ENCODE measurements at places on chromosomes 7 and 10.
A peak's percentile ranks its signal among the peaks of the same experiment; 100 is the strongest.

GRCh38 chr10:122045212-122045611 is 56.2 kb downstream of the TACC2 start:
- no peak for DNase-seq

- no peak for DNase-seq
Observed at GRCh38 chr10:14466257-14466656, 135.5 kb upstream of the FRMD4A start.

GRCh38 chr7:42543953-42544352 is 306.9 kb upstream of the GLI3 start:
- no peak for DNase-seq

- peak; percentile 42 for DNase-seq
Observed at GRCh38 chr10:33365871-33366411, 31.5 kb upstream of the NRP1 start.

- DNase-seq: no peak
Observed at GRCh38 chr10:63355682-63356081, 110.1 kb downstream of the JMJD1C start.

DNA sequence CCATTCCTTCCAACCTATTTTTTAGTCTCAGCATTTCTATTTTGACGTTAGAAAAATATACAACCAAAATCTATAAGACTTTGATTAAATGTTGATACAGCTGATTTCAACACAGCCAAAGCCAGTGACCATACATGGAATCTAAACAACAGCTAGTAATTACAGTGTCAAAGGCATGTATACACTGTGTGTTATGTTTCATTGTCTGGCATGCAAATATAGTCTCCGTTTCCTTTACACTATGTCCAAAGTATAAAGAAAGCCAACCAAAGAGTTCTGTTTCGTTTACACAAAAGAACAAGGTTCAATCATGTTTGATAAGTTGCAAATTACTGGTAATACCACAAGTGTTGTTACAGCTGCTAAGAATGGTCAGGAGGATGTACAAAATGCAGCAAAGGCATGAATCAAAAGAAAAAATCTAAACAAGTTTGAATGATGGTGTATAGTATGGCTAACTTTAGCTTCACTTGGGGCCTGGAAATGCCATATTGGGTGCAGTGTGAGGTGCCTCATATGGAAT is 268.3 kb upstream of the FERD3L start:
- DNase-seq: no peak

- peak; percentile 28 for DNase-seq
Observed at GRCh38 chr10:84341983-84342382, 13.6 kb downstream of the CCSER2 start.

DNA sequence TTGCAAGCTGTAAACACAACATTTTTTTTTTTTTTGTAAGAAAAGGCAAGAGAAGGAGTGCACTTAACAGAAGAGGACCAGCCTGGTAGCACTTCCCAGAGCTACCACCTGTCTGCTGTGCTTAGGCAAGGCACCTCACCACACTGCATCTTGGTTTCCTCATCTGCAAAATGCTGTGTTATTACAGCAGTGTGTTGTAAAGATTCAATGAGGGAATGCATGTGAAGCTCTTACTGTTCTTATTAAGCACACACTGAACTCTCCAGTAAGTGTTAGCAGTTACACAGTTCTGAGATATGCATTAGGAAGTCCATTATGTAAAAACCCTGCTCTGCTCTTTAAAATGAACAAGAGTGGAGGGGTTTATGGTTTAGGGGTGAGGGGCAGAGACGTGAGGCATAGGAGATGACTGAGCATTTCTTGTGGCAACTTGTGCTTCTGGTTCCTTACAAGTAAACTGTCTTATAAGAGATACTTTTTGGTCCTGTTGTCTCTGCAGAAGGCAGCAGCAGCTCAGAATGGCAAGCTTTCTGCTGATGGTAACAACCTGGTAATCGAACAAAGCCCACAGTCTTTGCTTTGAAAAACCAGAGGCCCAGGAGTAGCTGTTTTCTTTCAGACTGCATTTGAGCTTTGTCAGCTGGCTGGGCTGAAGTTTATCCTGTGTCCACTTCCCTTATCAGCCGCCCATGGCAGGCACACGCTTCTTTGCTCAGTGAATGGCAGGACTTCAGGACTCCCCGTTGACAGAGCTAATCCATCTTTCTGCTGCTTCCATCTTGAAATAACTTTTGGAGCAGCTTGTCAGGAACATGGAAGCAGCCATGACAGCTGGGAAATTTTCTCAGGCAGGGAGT is 98.8 kb upstream of the BMPER start:
- DNase-seq: no peak

DNA sequence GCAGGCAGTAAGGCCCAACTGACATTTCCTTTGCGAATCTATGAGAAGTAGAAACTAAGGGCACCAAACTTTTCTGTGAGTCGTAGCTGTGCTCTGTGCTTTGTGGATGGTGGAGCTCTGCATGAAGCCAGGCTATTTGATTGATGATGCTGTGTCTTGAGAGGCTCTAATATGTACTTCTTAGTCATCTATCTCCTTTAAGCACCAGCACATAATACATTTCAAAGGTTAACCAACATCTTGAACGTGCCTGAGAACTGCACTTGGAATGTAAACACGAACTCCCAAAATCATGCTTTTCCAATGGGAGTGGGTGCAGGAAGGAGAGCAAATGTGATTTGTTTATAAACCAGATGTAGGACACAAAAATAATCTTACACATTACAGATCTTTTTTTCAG is 411.6 kb downstream of the PARD3 start:
- DNase-seq: no peak

DNA sequence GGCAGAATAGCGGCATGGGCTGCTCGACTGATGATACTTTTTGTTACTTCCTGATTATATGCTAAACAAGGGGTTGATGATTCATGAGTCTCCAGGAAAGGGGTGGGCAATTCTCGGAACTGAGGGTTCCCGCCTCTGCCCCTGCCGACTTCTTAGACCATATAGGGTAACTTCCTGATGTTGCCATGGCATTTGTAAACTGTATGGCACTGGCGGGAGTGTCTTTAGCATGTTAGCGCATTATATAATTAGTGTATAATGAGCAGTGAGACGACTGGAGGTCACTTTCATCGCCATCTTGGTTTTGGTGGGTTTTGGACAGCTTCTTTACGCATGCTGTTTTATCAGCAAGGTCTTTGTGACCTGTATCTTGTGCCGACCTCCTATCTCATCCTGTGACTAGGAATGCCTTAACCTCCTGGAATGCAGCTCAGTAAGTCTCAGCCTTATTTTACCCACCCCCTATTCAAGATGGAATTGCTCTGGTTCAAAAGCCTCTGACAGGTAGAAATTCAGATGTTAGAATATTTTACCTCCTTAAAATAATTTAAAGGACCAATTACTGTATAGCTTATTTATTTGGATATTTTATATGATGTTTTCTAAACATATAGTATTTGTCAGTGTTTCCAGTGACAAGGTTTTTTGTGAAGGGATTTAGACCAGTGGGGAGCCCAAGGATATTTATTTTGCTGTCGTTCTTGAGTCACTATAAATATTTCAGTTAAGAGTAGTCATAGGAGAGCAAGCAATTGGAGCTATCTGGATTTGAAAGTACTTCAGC is 90.1 kb upstream of the PIK3CG start:
- DNase-seq: peak; percentile 43

GRCh38 chr10:71447676-71448075 is 51.0 kb downstream of the CDH23 start:
- DNase-seq: no peak

DNA sequence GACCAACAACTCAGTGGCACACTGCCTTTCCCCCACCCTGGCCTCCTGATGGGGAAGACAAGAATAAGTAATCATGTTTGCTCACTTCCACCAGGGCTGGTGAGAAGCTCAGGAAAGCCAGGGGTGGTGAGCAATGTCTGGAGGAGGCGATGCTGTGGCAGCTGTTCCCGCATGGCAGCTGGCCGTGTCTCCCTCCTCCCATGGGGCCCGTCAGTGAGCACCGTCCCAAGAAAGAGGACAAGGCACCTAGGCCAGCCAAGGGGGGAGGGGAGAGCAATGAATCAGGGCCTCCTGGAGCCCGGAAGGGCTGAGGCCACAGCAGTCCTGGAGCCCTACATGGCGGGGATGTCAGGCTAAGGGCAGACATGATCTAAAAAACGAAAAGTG is 69.2 kb upstream of the INSIG1 start:
- no peak for DNase-seq

GRCh38 chr7:95509199-95509598 is 23.5 kb downstream of the ASB4 start:
- DNase-seq: peak; percentile 5

DNA sequence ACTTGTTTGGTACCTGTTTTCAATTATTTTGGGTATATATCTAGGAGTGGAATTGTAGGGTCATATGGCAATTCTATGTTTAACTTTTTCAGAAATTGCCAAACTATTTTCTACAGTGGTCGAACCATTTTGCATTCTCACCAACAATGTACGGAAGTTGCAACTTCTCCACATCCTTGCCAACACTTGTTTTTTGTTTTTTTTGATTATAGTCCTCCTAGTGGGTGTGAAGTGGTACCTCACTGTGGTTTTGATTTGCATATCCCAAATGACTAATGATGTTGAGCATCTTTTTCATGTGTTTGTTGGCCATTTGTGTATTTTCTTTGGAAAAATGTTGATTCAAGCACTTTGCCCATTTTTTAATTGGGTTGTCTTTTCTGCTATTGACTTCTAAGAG is 122.1 kb downstream of the RPS24 start:
- DNase-seq: no peak

DNA sequence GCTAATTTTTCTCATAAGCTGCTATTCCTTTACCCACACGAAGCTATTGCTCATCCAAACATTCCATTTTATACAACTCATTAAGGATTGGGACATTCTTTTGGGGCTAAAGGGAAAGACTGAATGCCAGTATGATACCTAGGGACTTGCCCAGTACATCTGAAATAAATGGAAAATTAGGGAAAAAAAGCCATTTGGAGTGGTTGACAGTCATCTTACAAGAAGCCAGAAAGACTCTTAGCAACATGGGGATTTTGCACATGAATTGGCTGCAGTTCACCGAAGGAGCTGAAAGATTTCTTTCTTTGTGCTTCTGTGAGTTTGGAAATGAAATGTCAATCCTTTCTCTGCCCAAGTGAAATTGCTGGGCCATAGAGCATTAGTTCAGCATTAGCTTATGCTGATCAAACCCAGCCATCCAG is 43.3 kb upstream of the MTURN start:
- no peak for DNase-seq

DNA sequence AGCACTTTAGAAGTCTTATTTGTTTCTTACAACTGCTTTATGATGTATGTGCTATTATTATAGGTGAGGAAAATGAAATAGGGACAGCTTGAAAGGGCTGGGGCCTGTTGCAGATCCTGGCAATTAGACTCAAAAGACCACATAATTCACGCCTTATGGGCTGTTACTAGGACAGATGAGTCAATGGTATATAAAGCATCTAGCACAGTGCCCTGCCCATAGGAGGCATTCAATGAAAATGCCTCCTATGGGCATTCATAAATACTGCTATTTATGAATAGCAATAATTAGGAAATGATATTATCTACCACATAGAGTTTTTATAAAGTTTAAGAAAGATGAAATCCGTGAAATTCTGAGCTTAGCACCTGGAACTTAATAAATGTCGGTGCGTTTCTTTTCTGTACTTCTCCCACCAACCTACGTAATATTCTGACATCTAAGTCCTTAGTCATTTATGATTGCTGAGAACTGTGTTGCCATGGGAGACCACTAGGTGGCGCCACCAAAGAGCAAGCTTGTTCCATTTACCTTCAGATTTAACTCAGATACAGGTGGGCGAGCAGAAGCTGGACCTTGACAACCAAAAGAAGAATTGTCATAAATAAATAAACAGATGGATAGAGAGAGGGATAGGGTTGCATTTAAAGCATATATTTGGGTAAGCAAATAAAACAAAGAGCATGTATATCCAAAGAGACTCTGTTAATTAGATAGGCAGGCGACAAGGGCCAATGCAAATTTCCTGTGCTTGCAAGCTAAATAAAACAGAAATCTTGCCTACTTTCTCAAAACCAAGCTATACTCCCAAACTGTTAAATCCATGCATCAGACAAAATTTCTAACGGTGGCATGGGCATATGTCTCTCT is 699.9 kb downstream of the INHBA start:
- DNase-seq: peak; percentile 44

GRCh38 chr7:39045231-39045630 is 67.5 kb downstream of the POU6F2 start:
- DNase-seq: no peak

DNA sequence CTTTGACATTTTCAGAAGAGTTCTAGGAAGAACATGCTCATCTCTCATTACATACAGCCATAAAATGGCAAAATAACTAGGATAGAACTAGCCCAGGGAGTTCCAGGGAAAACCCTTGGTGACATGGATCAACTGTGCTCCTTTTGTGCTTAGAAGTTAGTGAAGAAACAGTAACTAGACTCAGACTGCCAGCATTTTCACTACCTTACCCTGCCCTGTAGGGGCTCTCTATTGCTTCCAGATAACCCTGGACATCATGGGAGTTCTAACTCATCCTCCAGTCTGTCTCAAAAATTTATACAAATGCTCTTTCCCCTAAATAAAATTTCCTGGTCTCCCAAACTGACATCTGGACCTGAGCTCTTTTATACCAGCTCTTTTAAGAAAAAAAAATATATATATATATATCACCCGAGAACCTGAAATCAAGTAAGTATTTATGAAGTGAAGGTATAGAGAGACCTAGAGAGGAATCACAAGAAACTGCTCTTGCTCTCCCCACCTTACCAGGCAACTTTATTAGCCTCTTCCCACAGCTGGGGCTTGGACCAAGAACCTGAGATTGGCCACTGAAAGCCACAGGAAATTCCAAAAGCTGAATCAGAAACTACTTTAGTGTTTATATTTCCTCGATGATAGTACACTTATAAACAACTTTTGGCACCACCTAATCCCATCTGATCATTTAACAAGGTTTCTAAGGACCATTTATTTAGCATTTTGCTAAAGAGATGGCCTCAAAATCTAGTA is 101.4 kb downstream of the RELN start:
- DNase-seq: no peak

DNA sequence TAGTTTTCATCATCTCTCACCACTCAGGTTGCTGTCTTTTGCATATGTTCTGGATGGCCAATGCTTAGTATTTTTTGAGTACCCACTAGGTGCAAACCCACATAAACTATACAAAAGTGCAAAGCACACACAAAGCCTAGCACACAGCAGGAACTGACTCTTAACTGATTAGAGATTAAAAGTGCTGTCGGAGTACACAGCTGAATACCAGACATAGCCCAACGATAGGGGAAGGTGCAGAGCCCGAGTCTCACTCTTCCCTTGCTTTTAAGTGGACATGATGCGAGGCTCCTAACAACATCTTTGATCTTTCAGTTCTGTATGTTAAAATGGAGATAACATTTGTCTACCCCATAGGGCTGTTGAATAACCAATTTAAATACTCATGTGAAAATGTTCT is 90.8 kb downstream of the DPY19L1 start:
- DNase-seq: no peak
